ENCODE measurements at places on chromosomes 4 and X.

- no peak for DNase-seq
Observed at GRCh38 chr4:90833706-90834105, 706.5 kb downstream of the CCSER1 start.

- no peak for DNase-seq
Observed at GRCh38 chrX:110008011-110008635, 5.2 kb downstream of the TMEM164 start.

DNA sequence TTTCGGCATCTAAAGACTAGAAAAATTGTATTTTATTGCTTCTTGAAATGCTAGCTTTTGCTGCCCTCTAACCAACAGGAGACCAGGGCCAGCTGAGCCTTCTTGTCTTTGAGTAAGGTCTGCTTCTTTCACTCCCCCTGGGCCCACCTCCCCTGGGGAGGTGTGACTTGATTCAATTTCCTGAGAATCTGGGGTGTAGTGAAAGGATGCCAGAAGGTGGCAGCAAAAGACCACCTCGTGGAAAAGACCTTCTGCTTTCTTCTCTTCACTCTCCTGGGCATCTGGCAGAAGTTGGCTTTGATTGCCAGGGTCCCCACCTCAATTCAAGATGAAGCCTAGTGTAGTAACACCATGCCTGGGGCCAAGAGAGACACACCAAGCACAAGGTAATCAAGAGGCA, 96.5 kb upstream of the MAOA start:
- DNase-seq, result peak; percentile 64

GRCh38 chr4:73761856-73762255, 21.5 kb downstream of the CXCL8 start:
- DNase-seq, result no peak
